ENCODE measurements at places on chromosomes 16 and 17.
A peak's percentile ranks its signal among the peaks of the same experiment; 100 is the strongest.

- no peak for DNase-seq
These were observed 167.1 kb downstream of the CCDC182 start for GRCh38 chr17:57577751-57578607.

- no peak for DNase-seq
These were observed 17.1 kb downstream of the C16orf74 start for GRCh38 chr16:85733839-85734170.

- DNase-seq = no peak
These were observed 66.2 kb upstream of the CREBBP start for GRCh38 chr16:3946604-3947180.

- DNase-seq = no peak
These were observed 34.9 kb upstream of the NLRP1 start for GRCh38 chr17:5619088-5619740.

- DNase-seq = no peak
These were observed 92.9 kb upstream of the DNAH17 start for GRCh38 chr17:78669975-78670518.

DNA sequence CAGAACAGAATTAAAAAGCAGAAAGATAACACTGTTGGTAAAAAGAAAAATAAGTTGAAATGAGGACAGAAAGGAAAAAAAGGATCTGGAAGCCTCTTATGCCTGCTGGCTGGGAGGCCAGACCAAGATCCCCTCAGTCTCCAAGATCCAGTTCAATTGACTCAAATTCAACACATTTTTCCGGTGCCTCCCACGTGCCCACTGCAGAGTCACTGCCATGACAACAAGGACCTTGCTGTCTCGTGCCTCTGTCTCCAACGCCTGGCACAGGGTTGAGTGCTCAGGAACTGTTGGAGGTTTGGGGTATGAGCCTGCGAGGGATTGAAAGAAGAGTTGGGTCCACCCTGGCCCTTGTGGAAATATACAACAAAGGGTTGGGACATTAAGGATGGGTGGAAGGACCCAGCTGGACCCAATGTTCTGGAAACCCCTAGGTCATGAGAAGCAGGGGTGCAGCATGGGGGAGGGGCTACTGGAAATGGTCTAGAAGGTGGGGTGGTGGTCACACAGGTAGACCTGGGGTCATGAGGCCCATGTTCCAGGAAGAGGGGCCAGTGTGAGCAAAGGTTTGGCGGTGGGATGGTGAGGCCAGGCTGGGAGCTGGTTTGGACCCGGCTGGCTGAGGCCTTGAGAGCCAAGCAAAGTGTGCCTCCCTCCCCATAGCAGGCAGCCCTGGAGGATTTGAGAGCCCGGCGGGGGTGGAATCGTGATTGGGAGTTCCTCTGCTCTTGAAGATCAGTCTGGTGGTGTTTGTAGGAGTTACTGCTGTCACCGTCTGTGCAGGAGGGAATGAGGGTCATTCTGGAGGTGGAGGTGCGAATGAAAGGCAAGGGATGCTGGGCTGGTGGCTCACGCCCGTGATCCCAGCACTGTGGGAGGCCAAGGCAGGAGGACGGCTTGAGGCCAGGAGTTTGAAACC, 1.3 kb downstream of the IL34 start:
- DNase-seq = no peak

DNA sequence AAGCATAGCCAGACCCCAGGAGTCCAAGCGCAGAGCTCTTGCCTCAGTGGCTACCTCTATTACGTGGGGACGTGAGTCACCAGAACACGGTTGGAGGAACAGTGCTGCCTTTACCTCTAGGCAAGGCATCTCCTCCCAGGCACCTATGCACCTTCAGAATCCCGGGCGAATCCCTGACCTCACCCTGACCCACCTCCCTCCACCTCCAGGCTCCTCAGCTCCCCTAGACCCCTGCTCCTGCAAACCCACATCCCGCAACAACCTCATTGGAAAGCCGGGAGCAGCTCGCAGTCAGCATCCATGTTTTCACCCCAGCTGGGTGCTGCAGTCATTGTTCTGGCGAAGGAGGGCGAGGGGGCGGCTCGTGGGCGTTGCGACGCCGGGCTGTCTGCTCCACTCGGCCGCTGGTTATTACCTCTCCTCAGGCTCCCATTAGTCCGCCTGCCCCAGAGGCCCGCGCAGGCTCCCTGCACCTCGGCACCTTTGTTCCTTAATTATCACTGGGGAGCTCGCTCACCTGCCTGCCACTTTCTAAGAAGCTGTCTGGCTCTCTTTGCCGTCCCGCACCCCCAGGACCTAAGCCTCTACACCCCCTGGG, 24.6 kb upstream of the DLX4 start:
- no peak for DNase-seq

- DNase-seq = no peak
These were observed 25.4 kb downstream of the ZFP90 start for GRCh38 chr16:68564382-68564985.

GRCh38 chr17:14621826-14622614, 321.1 kb downstream of the HS3ST3B1 start:
- no peak for DNase-seq

DNA sequence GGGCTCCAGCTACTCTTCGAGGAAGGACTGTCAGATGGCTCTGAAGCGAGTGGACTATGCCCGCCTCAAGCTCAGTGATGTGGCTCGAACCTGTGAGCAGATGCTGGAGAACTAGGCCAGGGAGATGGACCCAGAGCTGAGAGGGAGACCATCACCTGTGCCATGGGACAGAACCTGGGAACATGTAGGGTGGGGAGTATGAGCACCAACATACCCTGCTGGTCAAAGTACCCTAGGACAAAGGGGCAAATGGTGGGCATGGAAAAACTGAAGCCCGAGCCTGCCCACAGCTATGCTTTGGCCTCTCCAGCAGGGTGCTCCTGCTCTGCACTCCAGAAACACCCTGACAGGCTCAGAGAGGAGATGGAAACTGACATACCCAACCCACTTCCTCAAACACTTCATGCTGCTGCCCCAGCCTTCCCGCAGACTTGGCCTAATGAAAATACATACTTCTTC, 1.9 kb downstream of the MED11 start:
- DNase-seq = peak; percentile 89

DNA sequence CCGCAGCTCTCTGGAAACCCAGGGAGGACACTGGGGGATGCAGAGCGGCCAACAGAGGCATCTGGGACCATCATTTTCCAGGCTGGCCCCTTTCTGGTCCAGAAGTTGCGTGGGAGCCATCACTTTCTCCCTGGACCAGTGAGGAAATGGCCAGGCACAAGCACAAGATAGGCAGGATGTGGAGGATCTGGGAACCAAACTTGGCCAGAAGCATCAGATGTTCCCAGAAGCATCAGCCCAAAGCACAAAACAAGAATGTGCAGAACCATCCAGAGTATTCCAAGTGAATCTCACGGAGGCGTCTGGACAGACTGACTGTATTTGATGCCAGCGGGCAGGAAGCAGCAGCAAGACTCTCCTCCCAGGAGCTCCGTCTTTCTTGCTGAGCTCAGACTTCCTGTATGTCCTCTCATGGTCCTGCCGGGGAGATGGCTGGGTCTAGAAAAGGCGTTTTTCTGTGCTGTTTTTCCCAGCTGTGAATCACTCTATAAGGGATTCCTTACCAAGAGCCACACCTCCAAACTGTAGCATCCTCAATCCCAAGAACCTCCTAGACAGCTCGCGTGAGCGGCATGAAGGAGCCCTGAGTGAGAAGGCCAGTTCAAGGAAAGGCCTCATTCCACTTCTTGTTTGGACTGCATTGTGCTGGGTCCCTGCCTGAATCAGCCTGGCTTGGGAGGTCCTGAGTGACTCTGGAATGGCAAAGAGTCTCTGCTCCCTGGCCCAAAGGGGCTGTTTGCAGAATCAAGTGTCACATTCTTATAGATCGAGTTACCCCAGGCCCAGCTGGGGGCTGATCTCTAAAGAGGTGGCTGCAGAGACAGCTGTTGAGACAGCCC, 49.5 kb upstream of the MTSS2 start:
- no peak for DNase-seq

DNA sequence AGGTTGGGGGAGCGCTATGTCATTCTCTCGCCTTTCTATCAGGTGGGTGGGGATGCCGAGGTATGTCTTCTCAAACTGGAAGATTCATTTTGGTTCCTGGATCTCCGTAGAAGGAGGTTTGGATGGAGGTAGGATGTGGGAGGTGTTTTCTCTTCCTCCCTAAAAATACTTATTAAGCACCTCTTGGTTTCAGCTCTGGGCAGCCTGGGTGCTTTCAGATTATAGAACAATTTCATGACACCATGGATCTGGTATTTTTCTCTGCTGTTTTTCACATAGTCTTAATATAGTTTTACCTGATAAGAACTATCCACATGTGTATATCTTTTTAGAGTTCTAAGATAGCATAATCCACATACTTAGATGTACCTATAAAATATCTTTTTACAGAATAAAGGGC, 92.9 kb downstream of the YPEL2 start:
- DNase-seq = no peak

DNA sequence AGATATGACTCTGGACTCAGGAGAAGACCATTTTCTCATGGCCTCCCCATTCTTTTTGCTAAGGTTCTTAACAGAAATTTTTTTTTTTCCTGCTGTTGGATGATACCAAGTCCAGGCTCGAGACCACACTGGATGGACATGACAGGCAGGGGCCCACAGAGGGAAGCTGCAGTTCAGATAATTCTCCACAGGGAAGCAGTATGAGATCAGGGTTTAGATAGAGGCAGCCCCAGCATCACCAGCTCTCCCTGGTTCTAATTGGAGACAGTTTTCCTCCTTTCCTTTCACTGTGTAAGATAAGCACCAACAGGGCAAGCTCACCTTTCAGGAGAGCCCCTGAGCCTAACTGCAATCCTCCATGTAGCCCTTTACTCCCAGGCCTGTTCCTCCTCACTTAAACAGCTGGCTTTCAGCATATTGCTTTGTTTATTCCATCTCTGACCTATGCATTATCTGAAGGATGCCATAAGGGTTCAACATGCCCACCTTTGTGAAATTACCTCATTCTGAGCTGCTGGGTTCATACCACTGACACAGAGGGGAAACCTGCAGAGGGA, 108.1 kb downstream of the SNX11 start:
- DNase-seq = no peak

DNA sequence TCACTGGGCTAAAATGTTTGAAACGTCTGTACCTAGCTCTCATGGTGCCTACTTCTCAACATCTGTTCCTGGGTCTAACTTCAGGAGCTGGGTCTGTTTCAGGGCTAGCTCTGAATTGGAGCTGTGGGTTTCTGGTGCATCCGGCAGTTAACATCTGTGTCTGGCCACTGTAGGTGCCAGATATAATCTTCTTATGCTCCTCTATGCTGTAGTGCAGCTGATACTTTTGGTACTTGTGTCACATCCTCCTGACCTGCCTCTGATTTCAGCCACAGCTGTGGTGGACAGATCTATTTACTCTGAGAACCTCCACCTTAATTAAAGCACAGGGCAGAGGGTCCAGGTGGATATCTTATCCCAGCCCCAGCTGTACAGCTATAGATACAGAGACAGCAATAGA, 496.5 kb upstream of the CDH11 start:
- DNase-seq = no peak

DNA sequence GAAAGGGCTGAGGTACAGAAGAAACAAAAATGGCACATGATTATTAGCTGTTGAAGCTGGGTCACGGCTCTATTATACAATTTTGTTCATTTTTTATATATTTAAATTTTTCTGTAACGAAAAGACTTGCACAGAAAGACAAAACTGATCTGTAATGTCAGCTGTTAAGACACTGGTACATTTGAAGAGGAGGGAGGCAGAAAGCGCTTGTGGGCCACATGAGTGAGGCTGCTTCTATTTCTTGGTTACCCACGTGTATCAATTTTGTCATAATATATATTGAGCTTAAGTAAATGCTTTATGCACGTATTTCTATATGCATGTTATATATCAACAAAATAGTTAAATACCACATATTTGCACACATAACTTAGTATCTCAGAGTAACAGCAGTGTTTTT, 151.8 kb upstream of the KCNJ18 start:
- no peak for DNase-seq

- no peak for DNase-seq
These were observed 49.1 kb downstream of the ZNF778 start for GRCh38 chr16:89266521-89267134.

GRCh38 chr17:48241131-48241591, 133.6 kb downstream of the SNX11 start:
- DNase-seq = no peak

GRCh38 chr17:44927696-44928095, 12.4 kb upstream of the GFAP start:
- DNase-seq = no peak

DNA sequence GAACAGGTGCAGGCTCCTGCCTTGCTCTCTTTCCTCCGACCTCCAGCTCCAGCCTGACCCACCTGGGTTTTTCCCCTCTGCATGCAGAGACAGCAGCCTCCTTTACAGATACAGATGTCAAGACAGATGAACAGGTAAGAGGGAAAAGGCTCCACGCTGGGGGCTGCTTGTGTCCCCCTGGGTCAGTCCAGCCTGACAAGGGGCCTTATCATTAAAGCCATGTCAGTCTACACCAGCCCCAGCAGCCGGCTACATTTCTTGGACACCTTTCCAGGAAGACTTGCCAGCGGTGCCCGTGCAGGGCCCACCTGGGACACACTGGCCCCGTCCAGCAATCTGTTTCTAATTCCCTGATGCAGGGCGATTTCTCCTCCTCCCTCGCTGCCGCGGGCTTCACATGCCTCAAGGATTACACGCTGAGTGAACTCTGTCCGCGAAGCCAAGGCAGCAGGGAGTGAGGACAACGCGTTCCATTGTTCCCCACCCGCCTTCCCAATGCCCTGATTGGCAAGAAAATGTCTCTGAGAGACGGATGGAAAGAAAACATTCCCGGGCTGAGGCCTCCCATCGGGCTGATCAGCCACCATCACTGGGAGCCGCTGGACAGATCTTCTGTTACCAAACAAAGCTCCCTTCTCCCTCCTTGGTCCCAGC, 184.7 kb downstream of the C16orf95 start:
- no peak for DNase-seq

DNA sequence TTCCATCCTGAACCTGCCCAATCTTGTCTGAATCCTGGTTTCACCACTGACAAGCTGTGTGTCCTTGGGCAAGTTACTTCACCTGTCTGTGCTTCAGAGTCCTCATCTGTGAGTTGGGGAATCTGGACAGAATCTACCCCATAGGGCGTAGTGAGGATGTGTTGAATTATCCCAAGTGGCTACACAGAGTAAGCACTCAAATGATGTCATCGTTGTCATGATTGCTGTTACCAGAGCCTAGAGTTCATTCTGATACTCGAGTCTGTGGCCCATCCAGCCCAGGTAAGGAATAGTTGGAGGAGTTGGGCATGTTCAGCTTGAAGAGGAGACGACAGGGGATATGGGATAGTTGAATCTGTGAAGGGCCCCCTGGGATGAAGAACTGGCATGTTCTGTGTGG, 45.9 kb downstream of the MAPT start:
- DNase-seq = no peak

- DNase-seq = no peak
These were observed 524.8 kb downstream of the KCNJ18 start for GRCh38 chr17:22217135-22217534.
